Stimulated activated CD8-positive, alpha-beta memory T cell treated with anti-CD3 and anti-CD28 coated beads, Interleukin-7, amount 100 ng/mL, for 1 hour (primary cell): ENCODE measurements at places on chromosomes 12 and 14.
A peak's percentile ranks its signal among the peaks of the same experiment; 100 is the strongest.

- DNase-seq = no peak
Observed at GRCh38 chr12:56288705-56289387, 11.3 kb downstream of the CS start.

- no peak for DNase-seq
Observed at GRCh38 chr14:21032326-21033132, 2.1 kb downstream of the RNASE13 start.

GRCh38 chr12:92142251-92142926 lies 3.3 kb downstream of the BTG1 start:
- DNase-seq = no peak

DNA sequence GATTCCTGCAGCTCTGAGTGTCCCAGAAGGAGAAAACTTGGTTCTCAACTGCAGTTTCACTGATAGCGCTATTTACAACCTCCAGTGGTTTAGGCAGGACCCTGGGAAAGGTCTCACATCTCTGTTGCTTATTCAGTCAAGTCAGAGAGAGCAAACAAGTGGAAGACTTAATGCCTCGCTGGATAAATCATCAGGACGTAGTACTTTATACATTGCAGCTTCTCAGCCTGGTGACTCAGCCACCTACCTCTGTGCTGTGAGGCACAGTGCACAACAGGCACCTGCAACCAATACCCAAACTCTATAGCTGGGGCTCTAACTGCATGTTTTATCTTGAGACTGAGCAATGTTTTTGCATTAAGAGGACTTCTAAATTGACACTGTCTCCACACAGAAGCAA lies 379.2 kb upstream of the OR4E1 start:
- no peak for DNase-seq

DNA sequence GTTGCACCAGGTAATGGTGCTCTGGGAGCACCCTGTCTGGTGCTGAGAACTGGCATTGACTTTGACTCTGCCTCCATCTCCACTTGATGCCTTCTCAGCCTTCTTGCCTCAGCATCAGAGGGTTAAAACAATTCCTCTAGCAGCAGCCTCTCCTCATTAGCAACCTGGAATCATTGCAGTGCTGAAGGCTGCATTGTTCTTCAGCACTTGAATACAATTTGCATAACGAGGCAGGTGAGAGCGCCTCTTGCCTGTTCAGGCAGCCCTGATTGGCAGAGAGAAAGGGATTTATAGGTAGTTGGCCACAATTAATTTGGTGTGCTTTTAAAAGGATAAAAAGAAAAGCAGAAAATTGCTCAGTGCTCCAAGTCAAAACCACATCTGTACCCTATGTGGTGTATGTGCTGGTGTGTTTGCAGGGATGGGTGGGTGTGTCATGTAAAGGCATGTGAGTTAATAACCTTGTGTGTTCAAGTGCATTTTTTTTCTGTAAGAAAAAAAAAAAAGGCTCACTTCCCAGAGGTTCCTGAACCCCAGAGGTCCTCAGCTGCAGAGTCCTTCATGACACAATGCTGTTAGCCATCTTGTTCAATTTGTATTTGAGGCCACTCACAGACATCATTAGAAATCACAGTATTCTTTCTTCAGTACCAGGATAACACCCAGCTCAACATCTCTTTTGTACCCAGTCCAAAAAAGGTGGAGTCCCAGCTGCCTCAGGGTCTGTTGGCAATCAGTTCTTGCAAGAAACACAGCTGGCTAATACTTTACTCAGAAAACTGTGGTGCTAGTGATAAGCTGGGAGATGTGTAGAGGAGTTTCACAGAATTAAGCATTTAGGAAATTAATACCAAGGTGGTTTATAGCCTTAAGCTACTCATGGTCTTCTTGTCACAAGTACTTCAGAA lies 385.6 kb downstream of the GRIN2B start:
- no peak for DNase-seq

DNA sequence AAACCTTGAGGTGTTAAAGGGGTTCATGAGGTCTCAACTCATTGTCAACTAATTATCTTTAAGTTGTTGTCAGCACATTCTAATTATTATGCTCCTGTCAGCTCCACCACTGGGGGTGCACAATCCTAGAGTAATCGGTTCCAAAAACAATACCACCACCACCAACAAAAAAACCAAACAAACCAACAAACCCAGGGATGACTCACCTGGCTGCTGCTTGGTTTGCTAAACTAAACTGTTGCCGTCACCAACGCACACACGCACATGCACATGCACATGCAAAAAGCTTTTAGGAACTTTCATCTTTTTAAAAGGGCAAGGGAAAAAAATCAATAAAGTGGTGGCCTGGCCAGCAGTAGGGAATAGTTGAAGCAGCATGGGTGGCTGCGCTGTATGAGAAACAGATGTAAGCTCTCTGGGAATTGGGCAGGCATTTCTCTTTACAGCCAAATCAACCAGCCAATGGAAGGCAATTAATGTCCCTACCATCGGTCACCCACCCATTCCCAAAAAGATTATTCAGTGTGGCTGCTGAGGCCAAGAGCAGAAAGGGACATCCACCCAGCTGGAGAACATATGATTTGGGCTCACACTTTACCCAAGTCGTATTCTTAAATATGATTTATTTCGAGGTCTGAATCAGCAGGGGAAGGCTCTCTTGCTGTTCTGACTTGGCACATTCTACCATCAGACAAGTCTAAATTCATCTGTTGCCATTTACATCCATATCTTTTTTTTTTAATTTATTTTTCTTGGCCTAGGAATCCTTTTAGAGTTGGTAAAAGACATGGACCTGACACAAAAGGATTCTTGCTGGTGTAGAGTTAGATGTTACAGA lies 20.0 kb downstream of the TMEM30B start:
- DNase-seq = no peak

- DNase-seq = no peak
Observed at GRCh38 chr12:32477714-32478113, 78.4 kb downstream of the FGD4 start.

DNA sequence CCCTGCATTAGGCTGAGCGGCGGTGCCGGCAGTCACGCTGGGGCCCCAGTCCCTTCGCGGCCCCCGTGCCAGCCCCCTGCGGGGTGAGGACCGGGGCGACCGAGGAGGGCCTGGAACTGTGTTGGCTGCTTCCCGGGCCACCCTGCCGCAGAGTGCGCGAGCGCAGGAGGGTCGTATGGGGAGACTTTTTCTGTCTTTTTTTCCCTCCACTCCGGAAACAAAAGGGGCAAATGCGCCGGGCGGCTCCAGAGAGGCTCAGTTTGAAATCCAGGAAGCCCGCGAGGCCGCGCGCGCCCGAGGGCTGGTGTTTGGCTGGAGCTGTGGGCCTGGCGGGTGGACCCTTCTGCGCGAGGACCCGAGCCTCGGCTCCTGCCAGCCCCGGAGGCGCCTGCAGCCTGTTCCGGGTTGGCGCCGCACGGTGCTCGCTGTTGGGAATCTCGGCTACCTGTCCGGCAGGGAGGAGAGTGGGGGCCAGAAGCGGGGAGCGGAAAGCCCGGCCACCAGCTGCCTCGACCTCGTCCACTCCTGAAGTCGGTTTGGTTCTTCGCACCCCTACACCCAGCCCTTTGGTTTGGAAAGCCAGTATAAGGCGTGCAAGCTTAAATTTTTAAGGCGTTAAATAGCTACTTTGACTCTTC lies 638 bp downstream of the PLEKHG3 start:
- no peak for DNase-seq

GRCh38 chr12:120687578-120688289 lies 785 bp downstream of the MLEC start:
- peak; percentile 7 for DNase-seq

DNA sequence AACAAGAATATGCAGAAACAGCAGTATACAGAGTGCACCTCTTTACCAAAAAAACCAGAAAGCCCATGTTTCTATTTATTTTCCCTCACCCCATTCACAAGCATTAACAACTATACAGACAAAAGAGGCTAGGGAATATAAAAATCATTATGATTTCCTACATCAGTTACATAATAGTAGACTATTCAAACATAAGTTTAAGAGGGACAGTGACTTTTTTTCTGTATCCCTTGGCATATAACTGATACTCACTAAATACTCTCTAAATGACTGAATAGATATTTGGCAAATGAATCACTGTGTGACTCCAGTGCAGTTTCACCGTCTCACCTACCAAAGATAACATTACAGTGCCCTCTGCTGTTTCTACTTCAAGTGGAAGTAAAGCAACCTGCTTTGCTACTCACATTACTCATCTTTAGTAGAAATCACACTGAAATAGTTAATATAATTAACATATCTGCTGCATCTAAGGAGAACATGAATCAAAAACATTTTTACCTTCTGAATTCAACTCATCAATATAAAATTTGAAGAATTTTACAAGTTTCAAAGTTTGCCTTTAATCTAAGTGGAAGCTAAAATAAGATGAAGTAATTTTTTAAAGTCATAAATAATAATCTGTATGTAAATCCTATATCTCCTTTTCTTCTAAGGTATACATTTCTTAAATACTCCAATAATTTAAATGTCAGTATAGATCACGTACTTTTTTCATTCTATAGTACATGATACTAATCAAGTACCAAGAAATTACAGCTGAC lies 103.8 kb downstream of the OSBPL8 start:
- DNase-seq = no peak

- DNase-seq = no peak
Observed at GRCh38 chr12:42143452-42144157, 1.1 kb downstream of the GXYLT1 start.

GRCh38 chr12:122961531-122962329 lies 4.5 kb downstream of the ABCB9 start:
- no peak for DNase-seq

GRCh38 chr14:53943751-53944083 lies 12.9 kb downstream of the BMP4 start:
- DNase-seq = no peak

- no peak for DNase-seq
Observed at GRCh38 chr12:115983226-115983798, 294.2 kb downstream of the MED13L start.

GRCh38 chr14:20623798-20624197 lies 17.7 kb downstream of the OR6S1 start:
- DNase-seq = no peak
